Glomerular endothelial cell (primary cell): ENCODE measurements at places on chromosomes 2 and 18. TPM values are rescaled to one million over a fixed set of nuclear protein-coding genes. Genes with fewer than 3 reads are reported as not detected.

- DNase-seq, result no peak
Measured at GRCh38 chr2:72220170-72220569, 72.5 kb upstream of the CYP26B1 start.

The GAREM2 gene
- 3.4 and 4.6 TPM in 2 replicates for total RNA-seq

DNA sequence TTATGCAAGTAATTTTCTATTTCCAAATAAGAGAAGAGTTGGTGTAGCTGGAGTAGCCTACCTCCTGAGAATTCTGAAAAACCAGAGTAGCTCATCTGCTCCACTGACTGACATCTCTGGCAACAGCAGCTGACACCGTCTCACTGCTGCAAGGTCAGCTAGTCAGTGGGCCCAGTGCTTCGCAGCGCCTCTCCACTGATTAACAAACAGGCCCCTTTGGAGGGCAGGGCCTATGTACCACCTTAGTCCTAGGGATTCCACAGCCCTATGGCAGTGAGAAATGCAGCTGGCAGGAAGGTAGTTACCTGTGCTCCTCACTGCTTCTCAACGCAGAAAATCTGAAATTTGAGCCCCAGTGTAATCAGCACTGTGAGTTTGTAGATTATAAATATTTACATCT, 97.5 kb downstream of the DLGAP1 start:
- no peak for DNase-seq

The C1QL2 gene
- not detected in 2 replicates for total RNA-seq

GRCh38 chr2:127170452-127171197, 49.5 kb downstream of the CYP27C1 start:
- no peak for DNase-seq

GRCh38 chr2:9739531-9739964, 103.7 kb upstream of the TAF1B start:
- DNase-seq, result no peak

DNA sequence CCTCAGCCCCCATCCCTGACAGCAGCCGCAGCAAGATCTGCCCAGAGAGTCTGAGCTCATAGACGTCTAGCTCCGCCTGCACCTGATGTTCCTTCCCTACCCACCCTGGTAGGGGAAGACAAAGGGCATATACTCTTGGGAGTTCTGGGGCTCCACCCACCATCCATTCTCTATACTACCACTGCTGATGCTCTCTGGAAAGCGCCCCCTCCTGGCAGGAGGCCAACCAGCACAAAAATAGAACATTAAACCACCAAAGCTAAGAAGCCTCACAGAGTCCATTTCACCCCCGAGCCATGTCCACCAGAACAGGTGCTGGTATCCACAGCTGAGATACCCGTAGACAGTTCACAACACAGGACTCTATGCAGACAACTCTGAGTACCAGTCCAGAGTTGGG, 662.6 kb upstream of the FAM98A start:
- DNase-seq, result no peak

The CYTIP gene
- 0.82 and 3.6 TPM in 2 replicates for total RNA-seq

DNA sequence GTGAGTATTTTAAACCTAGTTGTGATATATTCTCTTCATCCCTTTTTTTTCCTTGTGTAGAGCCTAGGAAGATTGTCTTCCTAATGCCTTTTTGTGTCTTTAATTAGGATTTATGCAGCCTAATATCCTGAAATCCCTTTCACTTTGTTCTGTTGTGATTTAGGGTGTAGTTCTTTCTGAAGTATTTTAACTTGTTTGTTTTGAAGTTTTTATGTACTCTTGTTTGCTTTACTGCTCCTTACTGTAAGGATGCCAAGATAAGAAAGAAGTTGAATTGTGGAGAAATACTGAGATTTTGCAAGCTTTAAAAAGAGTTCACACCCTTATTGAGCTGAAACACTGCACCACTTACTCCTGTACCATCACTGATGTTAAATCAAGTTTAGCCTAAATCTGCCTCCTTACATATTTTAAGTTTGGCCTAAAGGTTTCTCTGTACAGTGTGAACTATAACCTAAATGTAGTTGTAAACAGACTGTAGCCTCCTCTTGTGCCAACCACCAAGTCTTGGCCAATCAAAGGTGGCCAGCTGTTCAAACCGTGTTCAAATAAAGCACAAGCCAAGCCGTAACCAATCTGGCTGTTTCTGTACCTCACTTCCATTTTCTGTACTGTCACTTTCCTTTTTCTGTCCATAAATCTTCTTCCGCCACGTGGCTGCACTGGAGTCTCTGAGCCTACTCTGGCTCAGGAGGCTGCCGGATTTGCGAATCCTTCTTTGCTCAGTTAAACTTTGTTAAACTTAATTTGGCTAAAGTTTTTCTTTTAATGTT, 17.7 kb upstream of the ACOXL start:
- no peak for DNase-seq

GRCh38 chr2:63614983-63615945, 26.5 kb downstream of the MDH1 start:
- DNase-seq, result no peak

- DNase-seq, result no peak
Measured at GRCh38 chr2:74824679-74825078, 9.2 kb upstream of the HK2 start.

- no peak for DNase-seq
Measured at GRCh38 chr2:46850742-46851141, 64.9 kb downstream of the MCFD2 start.
